ENCODE measurements at places on chromosomes 16 and 17.
A peak's percentile ranks its signal among the peaks of the same experiment; 100 is the strongest.

- DNase-seq = no peak
Measured at GRCh38 chr17:57292091-57292490, 35.8 kb downstream of the MSI2 start.

- DNase-seq = peak; percentile 55
Measured at GRCh38 chr17:19372866-19373504, 5.3 kb upstream of the MAPK7 start.

DNA sequence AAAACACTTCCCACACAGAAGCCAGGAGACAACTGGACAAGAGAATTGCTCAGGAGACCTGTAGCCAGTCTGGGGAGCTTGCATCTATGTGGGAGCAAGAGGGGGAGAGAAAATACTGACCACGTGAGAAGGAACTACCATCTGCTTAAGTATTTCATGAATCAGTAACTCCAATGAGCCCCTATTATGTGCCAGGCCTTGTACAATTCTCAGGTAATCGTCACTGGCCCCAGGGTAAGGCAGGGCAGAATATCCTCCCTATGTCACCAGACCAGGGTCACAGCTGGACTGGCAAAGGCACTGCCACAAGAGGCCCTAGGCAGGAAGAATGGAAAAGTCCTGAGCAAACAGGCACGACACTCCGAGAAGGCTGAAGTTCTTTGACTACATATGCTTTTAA, 25.9 kb downstream of the USP7 start:
- DNase-seq = no peak

DNA sequence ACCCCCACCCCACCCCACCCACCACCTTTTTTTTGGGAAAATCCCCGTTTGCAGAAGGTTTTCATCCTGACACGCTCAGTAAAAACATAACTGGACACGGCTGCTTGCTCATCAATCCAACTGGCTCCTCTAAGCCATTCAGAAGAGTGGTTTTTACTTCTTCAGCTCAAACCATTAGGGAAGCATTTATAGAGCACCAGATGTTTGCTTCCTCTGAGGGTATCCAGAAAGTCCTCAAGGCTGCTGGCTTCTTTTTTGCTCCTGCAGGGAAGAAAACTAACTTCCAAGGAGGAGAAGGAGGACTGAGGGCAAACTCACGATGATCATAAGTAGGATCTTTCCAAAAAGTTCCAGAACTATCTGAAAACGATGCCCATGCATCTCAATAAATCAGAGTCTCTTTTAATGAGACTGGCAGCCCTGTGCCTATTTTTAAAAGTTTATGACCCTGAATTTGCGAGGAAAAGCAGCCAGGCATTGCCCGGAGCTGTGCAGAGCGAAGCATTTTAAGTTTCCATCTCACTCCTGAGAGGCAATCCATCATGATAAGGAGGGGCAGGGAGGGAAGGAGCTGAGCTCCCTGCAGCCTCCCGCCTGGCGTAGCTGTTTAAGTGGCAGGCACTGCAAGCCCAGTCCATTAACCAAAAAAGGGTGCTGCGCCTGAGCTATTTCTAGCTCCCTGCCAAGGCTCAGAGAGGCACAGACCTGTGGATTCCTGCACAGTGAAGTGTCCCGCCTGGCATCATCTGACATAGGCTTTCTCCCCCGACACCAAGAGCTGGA, 146.3 kb upstream of the FOXF1 start:
- DNase-seq = no peak

DNA sequence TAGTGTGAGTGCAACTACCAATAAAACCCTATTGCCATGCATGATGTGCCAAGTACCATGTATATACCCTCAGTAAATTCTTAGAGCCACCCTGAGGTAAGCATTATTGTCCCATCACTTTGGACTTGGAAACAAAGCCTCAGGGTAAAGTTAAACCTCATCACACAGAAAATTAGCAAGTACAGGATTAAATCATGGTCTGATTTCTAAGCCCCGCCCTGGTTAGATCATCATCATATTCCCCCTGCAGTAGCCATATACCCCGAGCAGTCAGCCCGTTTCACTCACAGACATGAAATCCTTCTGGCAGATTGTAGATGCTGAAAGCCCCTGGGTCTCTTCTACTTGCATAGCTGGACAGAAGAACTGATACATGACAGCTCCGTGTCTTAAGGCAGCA, 4.8 kb downstream of the ZP2 start:
- DNase-seq = no peak

DNA sequence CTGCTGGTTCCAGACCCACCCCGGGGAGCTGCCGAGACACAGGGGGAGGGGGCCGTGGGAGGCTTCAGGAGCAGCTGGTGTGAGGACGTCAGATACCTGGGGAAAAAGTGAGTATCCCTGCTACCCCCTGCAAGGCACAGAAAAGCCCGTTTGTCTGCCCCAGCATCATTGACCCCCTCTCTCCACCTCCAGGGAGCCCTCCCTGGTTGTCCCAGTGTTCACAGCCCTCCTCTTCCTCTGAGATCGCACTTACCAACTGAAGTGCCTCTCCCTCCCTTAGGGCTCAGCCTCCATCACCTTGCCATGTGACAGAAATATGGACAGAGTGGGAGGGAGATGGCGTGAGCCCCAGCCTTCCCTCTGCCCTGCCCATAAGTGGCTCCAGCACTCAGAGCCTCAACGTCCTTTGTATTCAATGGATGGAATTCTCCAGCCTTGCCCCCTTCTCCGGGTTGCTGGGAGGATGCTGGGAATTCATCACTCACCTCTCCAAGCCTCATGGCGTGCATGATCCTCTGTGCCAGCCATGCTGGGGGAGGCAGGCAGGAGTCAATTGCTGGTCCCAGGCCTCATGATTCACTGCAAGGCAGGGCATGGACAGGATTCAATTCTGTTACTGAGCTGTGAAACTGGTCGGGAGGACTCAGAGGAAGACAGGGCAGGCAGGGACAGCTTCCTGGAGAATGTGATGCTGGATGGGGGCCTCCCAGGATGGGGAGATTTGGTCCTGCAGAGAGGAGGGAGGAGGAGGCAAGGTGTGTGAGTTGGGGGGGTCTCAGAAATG, 14.6 kb downstream of the SPNS3 start:
- no peak for DNase-seq

DNA sequence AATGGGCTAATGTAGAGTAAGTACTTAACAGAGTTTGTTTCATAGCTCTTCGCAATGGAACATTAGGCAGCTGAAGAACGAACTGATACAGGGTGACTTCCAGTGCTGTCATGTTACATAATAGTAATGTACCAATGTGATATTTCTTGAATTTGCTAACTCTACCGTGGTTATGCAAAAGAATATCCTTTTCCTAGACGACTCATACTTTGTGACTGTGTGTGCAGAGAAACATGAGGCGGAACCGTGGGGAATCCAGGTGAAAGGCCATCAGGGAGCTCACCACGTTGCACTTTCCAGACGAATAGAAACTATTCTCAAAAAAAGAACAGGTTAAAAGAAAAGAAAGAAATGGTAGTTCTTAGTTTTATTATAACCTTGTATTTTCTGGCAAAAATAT, 13.2 kb downstream of the NOB1 start:
- DNase-seq = peak; percentile 7

DNA sequence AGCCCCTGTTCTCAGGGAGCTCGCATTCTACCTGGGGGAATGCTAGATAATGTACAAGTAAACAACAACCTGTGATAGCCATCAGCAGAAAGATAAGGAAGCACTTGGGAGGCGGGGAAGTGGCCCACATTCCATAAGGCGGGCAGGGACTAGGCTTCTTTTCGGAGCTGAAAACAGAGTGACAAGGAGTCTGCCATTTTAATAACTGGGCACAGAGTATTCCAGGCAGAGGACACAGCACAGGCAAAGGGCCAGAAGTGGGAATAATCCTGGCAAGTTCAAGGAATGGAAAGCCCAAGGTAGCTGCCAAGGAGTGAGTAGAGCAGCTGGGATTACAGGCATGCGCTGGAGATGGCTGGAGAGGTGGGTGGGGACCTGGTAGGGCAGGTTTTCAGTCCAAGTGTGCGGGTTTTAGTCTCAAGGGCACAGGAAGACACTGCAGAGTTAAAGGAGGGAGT, 24.3 kb downstream of the USP43 start:
- DNase-seq = no peak

DNA sequence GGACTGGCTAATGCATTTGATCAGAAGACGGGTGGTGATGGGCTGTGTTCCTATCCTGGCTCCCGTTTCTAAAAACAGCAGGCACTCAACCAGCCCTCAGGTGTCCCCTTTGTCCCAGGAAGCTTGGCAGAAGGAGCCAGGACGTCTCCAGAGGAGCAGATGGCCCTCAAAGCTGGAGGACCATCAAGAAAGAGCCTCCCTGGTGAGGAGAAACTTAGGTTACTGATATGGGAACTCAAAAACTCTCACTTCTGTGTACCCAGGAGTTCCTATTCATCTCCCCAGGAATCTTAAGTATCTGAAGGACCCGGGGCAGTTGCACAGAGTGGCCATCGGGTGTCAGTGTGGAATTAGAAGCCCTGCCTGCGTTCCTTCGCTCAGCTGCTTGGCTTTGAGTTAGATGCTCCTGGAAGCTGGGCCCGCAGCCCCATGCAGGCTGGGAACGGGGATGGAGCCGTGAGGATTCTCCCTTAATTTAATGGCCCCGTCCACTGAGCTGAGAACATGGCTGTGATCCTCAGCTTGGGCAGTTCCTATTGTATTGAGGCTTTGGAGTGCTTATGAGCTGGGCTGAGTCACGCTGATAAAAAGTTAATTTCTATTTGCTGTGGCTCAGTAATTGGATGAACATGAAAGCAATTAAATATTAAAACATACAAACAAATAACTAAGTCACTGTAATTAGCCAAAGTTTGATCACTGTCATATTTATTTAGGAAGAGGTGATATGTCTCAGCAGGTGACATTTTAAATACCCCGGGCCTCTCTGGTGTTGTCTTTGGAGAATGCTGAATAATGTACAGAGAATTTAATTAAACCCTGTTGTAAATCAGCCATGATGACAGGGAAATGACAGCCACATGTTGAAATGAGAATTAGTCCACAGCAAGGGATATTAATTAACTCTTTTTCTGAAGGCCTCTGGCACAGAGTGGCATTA, 402.1 kb downstream of the SEC14L1 start:
- peak; percentile 77 for DNase-seq

DNA sequence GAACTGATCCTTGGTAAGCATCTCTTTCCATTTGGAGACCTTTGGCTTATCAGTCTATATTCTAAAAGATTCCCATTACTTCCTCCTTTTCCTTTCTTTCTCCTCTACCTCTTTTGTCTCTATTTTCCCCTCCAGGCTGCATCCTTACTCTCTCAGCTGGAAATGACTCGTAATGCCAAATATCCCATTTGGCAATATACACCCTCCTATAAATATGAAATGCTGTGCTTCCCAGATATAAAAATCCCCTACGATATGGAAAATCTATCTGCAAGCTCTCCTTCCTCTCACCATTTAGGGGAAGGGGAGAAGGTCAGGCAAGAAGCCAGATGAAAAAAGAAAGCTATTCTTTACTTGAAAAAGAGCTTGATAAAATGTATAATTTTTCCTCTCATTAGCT, 39.9 kb downstream of the XPO6 start:
- DNase-seq = no peak

GRCh38 chr17:54353789-54354525, 531.2 kb downstream of the KIF2B start:
- DNase-seq = no peak

DNA sequence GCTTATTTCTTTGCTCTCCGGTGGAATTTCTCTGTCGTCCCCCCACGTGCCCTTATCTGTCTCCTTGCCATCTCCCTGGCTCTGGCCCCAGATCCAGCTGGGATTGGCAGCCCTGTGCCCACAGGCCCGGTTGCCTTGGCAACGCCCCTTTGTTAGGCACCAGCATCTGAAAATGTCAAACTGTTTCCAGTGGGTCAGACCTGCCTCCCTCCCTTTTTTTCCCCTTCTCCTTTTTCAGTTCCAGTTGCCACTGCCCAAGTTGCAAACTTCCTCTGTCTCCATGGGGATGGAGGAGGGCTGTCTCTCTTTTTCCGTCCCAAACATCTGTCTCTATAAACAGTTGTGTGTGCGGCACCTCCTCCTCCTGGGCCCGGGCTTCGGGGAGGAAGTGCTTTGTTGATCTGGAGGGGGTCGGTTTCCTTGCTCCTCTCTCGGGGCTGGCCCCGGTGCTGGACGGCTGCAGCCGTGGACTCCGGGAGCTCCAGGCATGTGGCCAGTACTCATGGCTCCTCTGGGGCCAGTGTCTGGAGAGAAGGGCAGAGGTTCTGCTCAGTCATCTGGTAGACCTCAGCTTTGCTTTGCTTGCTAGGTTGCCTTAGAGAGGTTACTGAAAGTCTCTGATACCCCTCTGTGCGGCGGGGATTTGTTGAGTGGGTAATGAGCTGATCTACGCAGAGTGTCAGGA, 35.3 kb downstream of the SOCS3 start:
- peak; percentile 73 for DNase-seq

DNA sequence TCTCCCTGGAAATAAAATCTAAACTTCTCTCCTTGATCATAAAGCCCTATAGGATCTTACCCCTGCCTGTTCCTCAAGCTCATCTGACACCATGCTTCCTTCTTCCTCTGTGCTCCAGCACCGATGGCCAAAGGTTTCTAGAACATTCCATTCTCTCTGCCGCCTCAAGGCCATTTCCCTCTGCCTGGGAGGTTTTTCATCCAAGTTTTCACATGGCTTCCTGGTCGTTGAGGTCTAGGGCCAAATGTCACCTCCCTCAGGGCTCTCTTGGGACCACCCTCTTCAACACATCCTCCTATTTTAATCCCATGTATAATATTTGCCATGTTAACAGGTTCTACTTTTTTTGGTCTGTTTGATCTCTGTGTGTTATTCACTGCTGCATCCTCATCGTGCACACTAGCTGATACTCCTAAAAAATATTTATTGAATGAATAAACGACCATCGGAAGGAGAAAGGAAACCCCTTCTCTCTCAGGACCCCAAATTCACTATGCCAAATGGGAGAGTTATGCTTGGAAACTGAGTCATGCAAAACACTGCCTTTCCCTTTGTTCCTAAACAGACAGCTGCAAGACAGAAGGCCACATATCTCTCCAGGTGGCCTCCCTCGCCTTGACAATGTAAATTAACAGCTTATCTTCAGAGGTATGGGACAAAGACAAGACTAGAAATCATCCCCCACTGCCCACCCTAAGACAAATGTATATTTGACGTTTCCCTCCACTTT, 78.5 kb downstream of the XYLT1 start:
- DNase-seq = no peak

DNA sequence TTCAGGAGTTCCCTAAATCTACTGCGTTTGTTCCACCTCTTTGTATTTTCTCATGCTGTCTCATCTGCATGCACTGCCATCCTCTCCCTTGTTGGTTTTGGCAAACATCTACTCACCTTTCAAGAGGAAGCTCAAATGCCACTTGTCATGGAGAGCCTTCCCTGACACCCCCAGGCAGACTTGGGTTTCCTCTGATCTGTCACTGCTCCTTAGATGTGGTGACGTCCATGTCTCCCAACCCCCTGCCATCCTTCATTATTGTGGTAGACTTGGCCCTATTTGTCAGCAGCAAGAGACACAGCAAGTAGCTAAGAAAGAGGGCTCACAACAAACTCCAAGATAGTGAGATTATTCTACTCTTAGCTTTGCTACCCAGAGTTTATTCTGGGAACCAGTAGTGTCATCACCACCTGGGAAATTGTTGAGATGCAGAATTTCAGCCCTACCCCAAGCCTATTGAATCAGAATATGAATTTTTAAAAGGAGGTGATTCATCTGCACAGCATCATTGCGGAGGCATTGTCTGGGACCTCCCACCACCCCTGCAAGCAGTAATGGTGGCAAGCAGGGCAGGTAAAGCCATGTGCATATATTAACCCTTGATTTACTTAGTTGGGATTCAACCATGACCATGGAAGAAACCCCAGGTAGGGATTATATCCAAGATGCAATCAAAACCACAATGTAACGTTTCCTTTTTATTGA, 248.9 kb downstream of the SHISA9 start:
- no peak for DNase-seq
